NB4 (cell line): ENCODE measurements at places on chromosomes 7 and 10.

GRCh38 chr7:25669961-25670841 is 441.9 kb upstream of the NPVF start:
- no peak for DNase-seq

DNA sequence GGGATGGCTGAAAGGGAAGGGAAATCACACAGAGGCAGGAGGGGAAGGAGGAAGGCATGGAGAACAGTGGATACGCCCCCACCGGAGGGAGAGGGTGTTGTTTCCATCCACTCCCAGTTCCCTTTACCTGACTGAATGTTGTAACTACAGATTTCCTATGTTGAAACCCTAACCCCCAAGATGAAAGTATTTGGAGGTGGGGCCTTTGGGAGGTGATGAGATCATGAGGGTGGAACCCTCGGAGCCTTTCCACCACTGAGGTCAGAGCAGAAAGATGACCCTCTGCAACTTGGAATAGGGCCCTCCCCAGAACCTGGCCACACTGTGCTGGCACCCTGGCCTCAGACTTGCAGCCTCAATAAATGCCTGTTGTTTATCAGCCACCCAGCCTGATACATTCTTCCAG is 48.6 kb upstream of the CNPY1 start:
- DNase-seq, result peak; percentile 81

- DNase-seq, result no peak
These were observed 97.7 kb downstream of the TAF3 start for GRCh38 chr10:7915923-7916536.

GRCh38 chr7:32155712-32156111 is 85.5 kb upstream of the PDE1C start:
- DNase-seq, result no peak

GRCh38 chr7:134440067-134440466 is 18.8 kb downstream of the AKR1B1 start:
- DNase-seq, result no peak

- DNase-seq, result no peak
These were observed 144.8 kb upstream of the FERD3L start for GRCh38 chr7:19290066-19290465.

GRCh38 chr7:88291398-88292173 is 15.1 kb downstream of the STEAP4 start:
- no peak for DNase-seq

DNA sequence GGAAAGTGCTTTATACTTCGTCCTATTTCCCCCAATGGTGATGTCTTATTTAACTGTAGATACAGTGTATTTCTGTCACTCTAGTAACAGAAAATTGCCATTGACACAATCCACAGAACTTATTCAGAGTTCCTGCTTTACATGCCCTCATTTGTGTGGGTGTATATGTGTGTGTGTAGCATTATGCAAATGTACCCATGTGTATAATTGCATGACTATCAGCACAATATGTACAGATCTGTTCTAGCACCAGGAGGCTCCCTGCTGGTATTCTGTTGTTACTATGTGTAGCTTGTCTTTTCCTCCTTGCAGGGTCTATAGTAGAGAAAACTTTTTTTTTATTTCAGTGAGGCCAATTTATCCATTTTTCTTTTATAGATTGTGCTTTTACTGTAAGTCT is 16.5 kb downstream of the CYP3A43 start:
- DNase-seq, result no peak

GRCh38 chr7:4260867-4261600 is 421.1 kb upstream of the FOXK1 start:
- DNase-seq, result no peak

GRCh38 chr7:46652317-46652716 is 731.2 kb upstream of the IGFBP3 start:
- DNase-seq, result no peak

DNA sequence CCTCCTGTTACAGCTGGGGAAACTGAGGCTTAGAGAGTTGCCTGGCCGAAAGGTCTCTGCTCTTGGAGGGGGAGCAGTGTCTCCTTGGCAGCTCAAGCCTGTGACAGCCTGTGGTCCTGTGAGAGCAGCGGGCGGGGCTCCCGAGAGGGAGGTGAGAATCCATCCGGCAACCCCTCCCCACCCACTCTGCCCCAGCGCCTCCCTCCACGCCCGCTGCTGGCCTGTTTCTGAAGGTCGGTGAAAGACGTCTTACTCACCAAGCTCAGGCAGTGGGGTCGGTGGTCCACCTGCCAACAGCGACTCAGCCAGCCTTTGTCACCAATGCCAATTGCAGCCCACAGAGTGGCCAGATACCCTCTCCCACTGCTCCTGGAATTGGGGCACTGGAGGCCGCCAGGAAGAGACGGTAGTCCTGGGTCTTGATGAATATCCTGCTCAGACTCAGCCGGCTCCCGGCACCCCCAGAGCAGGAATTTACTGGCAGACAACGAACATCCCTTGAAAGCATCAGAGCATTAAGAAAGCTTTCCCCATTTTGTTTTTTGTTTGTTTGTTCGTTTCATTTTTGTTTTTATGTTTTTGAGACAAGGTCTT is 7.4 kb upstream of the TTYH3 start:
- no peak for DNase-seq

- DNase-seq, result no peak
These were observed 91.4 kb downstream of the LRRTM3 start for GRCh38 chr10:67017218-67017617.

DNA sequence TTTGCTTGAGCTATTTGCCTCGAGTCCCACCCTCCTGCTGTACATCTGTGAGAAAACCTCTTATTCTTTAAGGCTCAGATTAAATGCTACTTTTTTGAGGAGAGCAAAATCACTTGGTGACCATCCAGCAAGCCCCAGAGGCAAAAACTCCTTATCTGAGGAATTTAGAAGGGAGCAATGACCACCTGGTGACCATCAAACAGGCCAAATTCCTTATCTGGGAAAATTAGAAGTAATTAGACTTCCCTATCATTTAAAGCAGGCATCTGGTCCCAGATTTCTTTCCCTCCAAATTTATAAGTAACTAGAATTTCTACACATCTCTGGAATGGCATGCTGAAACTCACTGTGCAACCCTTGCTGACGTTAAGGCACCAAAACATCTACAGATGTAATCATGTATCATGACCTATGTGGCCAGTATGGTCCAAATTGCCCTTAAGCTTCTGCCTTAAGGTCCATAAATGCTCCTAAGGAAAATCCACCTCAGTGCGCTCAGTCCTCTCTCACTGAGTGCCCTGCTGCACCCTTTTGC is 40.9 kb upstream of the PDLIM1 start:
- no peak for DNase-seq

GRCh38 chr7:102425639-102426267 is 7.6 kb upstream of the ORAI2 start:
- no peak for DNase-seq

- DNase-seq, result no peak
These were observed 12.6 kb downstream of the SYPL1 start for GRCh38 chr7:106099539-106099938.

GRCh38 chr10:103609231-103610082 is 116.0 kb downstream of the NEURL1 start:
- no peak for DNase-seq

DNA sequence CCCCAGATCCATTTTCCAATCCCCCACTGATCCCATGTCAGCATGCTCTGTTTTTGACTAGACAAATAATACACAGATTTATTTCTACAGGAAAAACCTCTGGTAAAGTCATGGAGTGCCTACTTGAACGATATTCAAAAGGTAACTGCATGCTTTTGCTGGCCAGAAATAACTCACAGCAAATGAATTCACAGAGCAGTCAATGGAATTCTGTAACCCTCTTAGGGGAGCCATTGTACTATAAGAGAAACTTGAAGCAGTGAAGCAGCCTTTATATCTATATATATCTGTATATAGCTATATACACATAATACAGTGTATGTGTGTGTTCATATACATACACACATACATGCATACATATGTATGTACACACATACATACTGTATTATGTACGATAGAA is 29.0 kb upstream of the MEOX2 start:
- no peak for DNase-seq

DNA sequence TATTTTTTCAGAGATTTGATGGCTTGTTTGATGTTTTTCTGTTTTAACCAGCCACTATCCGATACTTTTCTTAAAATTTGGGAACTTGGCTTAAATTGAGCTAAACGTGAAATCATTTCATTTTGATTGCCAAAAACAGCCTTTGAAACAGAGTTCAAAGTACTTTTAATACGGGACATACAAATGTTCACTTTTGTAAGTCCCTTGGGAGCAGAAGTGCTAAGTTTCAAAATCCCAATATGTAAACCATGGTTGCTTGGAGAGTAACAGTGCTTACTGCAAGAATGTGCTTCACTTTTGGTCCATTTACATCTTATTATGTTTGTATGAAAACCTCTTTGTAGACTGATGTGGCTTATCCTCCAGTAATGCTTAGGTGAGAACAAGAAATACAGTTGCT is 10.9 kb downstream of the PNPLA8 start:
- peak; percentile 65 for DNase-seq

GRCh38 chr7:90383422-90383821 is 19.8 kb upstream of the CLDN12 start:
- no peak for DNase-seq

DNA sequence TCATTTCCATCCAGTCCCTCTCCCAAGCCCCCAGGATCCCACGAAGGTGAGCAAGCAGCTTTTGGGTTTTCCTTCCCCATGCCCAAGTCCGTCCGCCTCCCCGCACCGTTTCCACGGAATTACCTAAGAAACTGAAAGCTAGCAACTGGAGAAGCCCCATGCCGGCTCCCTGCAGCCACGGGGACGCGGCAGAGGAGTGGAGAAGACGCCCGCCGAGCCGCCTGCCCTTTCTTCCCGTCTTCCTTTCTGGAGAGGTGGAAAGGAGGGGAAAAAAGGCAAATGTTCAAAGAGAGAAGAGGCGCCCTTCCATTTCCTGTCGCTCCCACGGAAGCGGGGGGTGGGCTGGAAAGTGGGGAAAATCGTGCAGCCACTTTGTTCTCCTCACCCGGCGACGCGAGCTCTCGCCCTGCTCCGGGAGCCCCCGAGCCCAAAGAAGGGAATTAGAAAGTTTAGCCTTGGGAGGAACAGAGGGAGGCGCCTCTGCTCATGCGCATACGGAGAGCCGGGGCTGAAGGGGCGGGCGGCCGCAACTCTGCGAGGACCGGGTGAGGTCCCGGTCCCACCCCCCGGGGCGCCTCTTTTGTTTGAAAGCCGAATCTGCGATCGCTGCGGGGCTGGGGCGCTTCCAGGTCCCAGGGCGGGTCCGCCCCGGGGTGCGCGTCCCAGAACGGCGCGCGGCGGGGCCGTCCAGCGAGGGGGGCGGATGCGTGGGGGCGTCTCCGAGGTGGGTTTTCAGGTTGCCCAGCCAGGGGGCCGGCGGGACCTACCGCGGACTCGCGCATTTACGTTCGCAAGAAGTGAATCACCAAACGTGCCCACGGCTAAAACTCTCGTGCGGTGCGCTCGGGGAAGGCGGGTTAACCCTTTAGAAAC is at the start of gene LAMB1:
Gene LAMB1, minus strand, starts transcription at position 436 of the 873 bp plus-strand sequence. Its CDS starts 276 bp downstream, at position 160.
- no peak for DNase-seq

DNA sequence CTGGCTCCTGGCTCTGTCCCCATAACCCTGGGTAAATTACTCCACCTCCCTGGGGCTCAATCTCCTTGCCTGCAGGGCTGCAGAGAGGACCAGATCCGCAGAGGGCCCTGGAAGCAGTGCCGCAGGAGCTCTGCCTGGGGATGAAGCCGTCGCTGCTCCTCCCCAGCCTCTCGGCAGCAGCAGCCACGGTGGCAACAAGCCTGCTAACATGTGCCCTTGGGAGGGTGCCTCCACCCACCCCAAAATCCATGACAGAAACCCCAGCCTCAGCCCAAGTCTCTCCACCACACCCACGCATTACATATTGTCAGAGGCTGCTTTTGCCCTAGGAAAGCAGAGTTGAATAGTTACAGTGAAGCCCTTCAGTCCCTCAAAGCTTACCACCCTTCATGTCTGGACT is 486.4 kb upstream of the FOXK1 start:
- DNase-seq, result no peak

GRCh38 chr10:55091691-55092328 is 290.8 kb upstream of the PCDH15 start:
- peak; percentile 21 for DNase-seq

DNA sequence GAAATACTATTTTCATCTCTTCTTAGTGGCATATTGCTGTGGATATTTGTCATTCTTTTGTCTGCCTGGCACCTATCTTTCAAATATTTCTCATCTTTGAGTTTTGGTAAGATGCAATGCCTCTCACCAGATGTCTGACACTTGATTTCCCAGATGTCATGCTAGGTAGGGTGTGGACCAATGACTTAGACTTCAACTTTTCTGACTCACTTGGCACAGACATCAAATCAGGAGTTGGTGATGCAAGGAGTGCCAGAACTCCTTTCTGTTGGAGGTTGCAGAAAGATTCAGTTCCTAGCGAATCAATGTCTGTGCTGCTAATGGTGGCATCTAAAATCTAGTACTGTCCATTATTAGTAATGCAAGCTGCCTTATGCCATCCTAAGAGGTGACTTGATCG is 216.9 kb upstream of the FERD3L start:
- no peak for DNase-seq

DNA sequence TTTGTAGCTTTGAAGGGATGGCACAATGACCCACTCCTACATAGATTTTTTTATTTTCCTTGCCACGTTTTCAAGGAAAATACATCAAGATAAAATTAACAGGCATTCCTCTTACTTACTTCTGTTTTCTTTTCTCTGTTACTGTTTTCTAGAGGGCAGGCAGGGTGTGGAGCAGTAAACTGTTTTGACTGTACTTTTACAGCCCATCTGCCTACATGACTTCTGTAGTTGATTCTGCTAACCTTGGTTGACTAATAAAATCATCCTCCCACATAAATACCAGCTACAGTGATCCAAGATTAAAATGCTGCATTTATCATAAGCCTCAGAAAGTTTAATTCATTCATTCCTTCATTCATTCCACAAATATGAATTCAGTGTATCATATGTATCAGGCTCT is 158.5 kb downstream of the TRIL start:
- no peak for DNase-seq

DNA sequence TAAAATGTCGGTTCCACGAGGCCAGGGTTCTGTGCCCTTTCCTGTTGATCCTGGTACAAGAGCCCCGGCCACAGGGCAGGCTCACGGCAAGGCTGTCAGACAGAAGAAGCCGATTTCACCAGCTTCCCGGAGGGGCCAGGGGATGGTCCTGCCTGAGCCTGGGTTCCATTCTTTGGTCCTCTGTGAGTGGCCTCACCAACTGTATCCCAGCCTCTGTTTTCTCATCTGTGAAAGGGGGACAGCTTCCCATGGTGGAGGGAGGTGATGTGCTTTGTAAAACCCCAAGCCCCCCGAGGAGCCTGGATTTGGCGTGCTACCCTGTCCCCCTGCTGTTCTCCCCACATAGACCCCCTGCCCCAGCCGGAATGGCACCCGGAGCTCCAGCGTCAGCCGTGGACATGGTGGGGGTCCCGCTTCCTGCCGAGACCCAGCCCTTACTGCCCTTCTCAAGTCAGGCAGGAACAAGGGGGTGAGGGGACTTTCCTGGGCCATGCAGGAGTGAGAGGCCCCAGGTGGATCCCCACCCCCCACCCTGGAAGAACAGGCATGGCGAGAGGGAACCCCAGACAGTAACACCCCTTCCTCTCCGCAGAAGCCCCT is 28.3 kb upstream of the ELFN1 start:
- DNase-seq, result no peak

- peak; percentile 78 for DNase-seq
These were observed 52.1 kb downstream of the ADRB1 start for GRCh38 chr10:114095559-114096337.

- DNase-seq, result no peak
These were observed 81.5 kb downstream of the SRPK2 start for GRCh38 chr7:105307163-105307672.

GRCh38 chr7:11232462-11232861 is 258.8 kb downstream of the PHF14 start:
- DNase-seq, result no peak
